Activated T-helper 1 cell treated with Interleukin-2 at 50 U/mL for 16 hours (primary cell): ENCODE measurements at places on chromosomes 2 and 18.

DNA sequence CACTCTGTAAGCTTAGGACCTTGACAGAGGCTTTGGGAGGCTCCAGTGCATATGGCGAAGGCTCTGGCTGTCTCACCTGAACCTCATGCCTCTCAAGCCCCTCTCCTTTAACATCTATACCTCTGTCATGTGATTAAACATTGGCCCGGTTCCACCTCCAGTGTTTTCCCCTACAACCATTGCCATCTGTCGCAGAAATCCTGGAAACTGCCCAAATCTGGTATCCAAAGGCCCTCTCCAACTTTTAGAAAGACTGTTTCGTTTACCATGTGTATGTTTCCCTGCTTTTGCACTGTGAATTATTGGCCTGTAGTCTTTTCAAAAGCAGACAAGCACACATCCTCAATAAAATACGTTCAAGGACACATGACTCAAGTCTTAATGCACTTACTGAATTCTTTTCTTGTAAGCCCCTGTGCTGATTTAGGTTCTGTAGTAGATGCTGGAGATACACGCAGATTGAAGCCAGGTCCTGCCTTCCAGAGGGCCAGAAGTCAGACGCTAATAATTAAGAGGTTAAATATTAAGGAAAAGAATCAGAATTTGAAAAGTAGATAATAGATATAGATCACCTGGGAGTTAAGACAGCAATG, 386.4 kb upstream of the SLC14A2 start:
- no peak for DNase-seq

DNA sequence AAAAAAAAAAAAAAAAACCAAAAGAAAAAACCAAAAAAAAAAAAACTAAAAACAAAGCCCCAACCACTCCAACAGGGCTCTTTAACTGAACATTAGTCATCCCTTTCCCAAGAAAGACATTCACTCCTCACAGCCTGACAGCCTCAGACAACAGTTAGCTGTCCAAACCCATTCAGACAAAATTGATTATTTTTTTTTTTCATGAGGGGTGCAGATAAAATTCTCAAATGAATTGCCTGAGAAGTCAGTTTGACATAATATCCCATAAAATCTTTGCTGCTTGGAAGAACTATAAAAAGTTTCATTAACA, 206.1 kb upstream of the REV1 start:
- no peak for DNase-seq

- DNase-seq = no peak
Measured at GRCh38 chr2:175253871-175254270, 72.4 kb upstream of the ATP5MC3 start.

DNA sequence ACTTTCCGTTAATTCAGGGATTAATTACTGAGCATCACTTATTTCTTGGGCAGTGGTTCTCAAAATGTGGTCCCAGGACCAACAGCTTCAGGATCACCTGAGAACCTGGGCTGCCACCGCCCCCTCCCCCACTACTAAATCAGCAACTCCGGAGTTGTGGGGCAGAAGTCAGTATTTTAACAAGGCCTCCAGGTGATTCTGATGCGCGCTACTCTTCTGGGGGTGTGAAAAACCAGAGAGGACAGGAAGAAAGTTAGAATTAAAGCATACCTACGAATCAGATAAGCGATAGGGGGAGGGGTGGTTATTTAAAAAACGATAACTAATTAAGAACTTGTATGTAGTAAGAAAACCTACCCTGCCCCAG, 319 bp downstream of the ZSCAN30 start:
- DNase-seq = no peak

GRCh38 chr18:51074605-51075004, 44.6 kb downstream of the SMAD4 start:
- DNase-seq = no peak

- no peak for DNase-seq
Measured at GRCh38 chr2:69184224-69184623, 171.2 kb downstream of the ANTXR1 start.

DNA sequence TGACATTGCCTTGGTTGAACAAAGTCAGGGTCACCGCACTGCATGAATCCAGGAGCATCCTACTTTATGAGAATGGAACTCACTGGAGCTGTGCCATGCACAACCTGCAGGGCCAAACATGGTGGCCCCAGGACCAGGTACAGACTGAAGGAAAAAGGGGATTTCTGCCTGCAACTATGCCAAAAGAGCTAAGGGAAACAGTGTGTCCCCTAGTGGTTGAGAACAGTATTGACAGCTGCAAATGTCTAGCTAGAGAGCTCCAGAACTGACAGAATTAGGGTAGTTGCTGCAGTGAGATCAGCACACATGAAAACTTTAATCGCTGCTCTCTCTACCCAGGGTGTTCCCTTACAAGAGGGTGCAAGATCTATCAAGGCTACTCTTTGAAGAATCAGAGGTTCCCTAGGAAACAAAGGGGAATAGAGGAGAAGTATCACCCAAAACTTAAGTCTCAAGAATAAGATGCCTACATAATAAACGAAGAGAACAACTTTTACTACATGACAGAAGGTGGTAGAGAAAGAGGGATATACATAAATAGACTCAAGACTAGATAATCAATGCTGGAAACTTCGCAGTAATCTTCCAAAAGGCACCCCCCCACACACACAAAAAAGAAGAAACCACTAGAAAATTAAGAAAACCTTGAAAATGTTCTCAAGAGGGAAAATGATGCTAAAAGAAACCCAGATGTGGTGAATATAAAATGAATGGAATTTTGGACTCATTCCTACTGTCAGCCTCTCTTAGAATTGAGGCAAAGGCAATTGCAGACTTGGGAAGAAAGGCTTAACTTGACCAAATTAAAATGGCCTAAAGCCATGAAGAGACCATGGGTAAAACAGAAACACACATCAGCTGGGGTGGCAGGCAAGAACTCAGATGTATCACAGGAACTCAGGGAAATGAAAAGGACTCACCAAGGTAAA, 43.6 kb upstream of the IHH start:
- no peak for DNase-seq

DNA sequence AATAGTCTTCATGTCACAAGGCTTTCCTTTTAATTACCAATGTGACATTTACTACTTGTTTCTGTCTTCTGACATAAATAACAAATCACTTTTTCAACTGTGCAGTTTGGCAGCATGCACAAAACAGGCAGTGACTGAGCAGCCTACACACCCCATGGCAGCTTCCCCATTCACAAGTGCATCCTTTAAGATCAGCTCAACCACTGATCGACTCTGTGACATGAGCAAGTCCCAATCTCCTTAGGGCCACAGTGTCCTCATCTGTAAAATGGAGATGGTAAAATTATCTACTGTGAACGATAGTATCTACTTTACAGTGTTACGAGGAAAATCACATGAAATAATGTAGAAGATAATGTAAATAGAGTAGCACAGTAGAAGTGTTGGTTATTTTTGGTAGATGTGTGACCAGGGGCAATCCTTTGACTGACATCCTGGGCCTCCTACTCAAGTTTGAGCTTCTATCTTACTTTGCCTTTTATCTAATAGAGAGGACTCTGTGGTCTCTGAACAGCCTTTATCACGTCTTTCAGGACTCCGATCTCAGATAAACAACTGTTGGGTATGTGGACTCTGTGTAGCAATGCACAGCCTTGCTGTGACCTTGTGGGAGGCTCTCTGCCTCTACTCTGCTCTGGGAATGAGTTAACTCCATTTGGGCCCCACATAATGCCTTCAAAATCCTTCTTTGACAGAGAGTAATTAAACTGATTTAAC, 120.6 kb downstream of the PIGN start:
- no peak for DNase-seq

GRCh38 chr18:45864081-45864480, 38.6 kb downstream of the SIGLEC15 start:
- DNase-seq = no peak

DNA sequence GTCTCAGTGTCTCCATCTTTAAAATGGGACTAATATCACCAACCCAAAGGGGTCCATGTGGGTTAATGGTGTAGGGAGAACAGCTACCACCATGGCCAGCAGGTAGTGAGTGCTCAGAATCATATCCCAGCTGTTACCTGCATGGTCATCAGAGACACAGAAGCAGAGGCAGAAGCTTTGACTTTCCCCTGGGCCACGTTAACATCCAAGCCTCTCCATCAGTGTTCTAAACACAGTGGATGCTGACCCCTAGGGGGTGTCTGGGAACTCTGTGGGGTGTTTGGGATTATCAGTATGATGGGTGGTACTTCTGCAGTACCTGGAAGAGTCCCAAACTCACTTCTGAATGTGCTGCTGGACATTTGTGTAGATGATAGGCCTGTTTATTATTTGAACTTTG, 93.6 kb downstream of the GYPC start:
- no peak for DNase-seq

GRCh38 chr2:55010915-55011314, 39.3 kb downstream of the RTN4 start:
- no peak for DNase-seq

GRCh38 chr2:181876614-181877063, 14.9 kb upstream of the ITPRID2 start:
- no peak for DNase-seq

GRCh38 chr2:70988726-70989648, 5.7 kb downstream of the TEX261 start:
- DNase-seq = no peak

DNA sequence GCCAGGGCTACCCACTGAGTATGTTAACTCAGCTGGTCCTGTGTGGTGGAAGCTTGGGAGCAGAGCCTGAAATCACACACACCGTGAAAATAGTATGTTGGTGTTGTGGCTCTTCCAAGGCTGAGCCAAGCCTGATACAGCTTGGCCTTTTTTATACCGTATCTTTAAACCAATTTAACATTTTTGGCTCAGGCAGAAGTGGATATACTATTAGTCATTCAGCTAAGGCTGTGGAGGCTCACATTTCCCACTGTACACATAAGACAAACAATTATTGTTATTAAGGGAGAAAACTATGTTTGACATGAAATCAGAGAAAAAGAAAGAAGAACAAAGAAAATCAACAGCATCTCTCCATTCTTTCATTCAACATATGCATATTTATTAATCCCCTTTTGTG, 159.0 kb downstream of the BCL11A start:
- no peak for DNase-seq

GRCh38 chr2:127100251-127101047, 6.5 kb downstream of the BIN1 start:
- DNase-seq = no peak

DNA sequence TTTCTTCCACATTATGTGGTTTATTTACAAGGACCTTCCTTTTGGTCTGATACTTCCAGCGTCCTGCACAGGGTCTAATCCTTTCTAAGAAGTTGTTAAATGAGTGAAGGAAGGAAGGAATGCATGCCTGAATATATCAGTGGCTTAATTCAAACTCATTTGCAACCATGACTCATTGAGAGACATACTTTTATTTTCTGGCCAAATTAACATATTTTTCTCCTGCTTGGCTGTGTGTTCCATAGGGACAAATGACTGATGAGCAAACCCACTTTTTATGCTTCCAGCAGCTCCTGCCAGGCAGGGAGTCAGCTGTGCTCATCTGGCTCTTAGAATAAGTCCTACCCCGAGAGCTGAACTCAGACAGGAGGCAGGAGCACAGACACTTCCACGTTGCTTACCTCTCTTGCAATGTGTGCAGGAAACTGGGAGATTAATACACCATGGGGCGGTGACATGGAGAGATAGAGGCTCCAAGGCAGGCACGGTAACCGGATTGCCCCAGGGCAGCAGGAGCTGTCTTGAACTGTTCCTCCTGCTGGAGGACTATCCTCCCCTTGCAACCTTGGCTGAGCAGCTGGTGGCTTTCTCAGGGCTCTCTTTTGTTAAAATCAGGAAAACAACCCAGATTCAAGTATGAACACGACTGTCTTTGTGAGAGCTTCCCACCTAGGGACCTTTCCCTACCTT, 667.5 kb upstream of the HS6ST1 start:
- DNase-seq = no peak

DNA sequence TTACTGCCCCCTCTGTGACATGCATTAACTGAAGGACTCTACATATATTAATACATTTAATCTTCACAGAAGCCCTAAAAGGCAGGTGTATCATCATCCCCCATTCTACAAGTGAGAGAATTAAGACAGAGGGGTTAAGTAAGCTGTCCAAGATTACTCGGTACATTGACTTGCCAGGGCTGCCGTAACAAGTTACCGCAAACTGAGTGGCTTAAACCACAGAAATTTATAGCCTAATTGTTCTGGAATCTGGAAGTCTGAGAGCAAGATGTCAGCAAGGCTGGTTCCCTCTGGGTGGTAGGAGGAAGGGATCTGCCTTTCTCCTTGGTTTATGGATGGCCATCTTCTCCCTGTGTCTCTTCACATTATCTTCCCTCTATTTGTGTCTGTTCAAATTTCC, 605.5 kb downstream of the EPHA4 start:
- no peak for DNase-seq

GRCh38 chr2:158619496-158619895, 162.7 kb downstream of the PKP4 start:
- DNase-seq = no peak

GRCh38 chr2:7191932-7192331, 274.7 kb downstream of the RNF144A start:
- no peak for DNase-seq

- no peak for DNase-seq
Measured at GRCh38 chr18:75784390-75784789, 356.9 kb upstream of the SMIM21 start.

GRCh38 chr18:34521040-34521439, 189.1 kb upstream of the DTNA start:
- DNase-seq = no peak

- DNase-seq = no peak
Measured at GRCh38 chr2:99695130-99695943, 205.5 kb upstream of the REV1 start.

DNA sequence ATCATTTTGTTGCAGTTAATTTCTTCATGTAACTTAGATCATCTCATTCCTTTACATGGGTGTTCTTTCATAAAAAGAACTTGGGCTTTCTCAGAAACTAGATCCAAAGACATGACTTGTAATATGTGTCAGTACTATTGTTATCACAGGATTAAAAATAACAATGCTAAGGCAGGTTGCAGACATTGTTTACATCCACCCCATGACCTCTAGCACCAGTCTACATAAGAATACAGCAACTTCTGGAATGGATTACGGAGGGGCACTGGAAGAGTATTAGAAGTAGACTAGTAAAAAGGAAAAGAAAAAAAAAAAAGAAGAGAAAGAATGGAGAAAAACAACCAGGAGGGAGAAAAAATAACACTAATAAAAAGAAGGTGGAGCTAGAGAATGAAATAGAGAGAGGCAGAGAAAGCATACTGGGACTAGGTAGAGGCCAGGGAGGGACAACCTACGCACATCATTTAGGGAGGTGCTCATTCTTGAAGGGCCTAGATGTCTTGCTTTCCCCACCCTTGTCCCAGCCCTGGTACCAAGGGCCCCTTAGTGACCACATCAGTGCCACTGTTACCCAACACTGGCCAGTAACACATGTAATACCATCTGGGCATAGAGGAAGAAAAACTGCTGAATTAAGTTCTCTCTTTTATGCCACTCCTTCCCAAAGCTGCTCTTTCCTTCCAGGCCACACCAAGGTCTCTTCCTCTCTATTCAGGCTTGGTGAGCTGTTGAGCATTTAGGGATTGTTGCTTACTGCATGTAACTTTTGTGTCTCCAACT, 70.6 kb upstream of the KLF7 start:
- DNase-seq = no peak
